Right renal cortex interstitium (tissue), 3 donors: ENCODE measurements at places on chromosomes 3 and 15.

- no peak for DNase-seq
Measured at GRCh38 chr3:197007953-197008352, 21.7 kb downstream of the MELTF start.

DNA sequence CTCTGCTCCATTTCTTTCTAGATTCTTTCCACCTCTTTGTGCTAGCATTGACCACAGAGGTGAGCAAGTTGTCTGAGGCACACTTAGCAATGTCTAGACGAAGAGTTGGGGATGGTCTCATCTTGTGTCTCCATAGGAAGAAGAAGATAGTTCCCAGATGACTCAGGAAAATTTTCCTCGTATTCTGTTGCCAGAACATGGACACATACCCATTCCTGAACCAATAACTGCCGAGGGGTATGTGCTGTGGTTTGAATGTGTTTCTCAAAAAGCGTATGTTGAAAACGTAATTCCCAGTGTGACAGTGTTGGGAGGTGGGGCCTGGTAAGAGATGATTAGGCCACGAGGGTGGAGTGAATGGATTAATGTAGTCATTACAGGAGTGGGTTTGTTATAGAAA lies 107.5 kb upstream of the GALNT15 start:
- DNase-seq = no peak

DNA sequence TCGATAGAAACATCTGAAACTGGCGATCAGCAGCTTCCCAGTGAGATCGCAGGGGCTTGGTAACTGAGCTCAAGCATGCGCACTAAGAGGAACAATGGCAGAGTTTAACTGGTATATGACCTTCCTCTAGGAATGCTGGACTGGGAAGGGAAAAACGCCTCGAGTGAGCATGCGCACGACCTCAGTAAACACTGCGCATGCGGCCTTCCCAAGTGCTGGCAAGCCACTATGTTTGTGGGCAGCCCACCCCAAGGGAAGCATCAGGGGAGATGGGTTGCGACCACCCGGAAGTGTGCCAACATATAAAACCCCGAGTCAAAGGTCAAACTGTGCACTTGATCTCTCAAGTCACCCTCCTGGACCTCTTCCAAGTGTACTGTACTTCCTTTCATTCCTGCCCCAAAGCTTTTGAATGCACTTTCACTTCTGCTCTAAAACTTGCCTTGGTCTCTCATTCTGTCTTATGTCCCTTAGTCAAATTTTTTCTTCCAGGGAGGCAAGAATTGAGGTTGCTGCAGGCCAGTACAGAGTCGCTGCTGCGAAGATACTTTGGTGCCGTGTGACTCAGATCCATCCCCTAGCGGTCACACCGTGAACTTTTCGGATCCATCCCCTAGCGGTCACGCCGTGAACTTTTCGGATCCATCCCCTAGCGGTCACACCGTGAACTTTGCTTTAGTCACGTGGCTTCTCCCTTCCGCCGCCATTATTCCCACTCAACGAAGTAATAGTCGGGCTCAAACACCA lies 243.3 kb downstream of the FAM43A start:
- DNase-seq = no peak

DNA sequence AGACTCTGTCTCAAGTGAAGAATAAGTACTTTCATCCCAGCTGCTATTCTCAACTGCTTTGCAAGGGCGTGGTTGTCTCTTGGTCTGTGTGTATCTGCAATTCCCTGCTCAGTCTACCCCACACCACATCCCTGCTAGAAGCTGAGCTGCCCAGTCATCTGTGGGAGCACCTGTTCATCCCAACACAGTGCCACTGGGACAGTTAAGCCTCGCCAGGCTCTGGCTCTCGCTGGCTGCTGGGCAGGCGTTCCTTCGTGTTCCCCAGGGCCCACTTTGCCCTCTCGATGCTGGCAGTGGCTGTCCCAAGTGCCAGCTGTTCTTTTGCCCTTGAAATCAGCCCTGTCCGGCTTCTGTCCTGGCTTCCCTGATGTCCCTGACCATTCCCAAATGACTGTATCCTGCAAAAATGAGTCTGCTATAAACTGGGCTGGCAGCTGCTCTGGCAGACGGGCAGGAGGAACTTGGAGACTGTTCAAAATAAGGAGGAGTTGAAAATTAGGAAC lies 91.6 kb upstream of the KLHL25 start:
- DNase-seq = no peak

DNA sequence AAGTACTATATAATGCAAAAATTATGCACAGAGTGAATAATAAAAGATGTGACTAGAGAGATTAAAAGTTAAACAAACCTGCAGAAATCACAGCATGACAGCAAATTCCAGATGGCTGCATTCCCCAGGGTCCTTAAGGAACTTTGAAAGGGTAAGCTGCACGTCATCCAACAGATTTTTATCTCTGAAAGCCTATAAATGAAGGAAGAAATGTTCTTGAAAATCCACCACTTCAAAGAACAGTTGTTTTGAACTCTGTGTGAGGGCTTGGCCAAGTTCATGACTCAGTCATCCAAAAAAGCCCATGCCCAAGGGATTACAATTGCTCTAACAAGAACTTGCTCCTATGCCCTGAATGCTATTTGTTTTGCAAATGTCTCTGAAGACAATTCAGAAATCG lies 603.6 kb downstream of the PLOD2 start:
- peak; percentile 18 for DNase-seq

DNA sequence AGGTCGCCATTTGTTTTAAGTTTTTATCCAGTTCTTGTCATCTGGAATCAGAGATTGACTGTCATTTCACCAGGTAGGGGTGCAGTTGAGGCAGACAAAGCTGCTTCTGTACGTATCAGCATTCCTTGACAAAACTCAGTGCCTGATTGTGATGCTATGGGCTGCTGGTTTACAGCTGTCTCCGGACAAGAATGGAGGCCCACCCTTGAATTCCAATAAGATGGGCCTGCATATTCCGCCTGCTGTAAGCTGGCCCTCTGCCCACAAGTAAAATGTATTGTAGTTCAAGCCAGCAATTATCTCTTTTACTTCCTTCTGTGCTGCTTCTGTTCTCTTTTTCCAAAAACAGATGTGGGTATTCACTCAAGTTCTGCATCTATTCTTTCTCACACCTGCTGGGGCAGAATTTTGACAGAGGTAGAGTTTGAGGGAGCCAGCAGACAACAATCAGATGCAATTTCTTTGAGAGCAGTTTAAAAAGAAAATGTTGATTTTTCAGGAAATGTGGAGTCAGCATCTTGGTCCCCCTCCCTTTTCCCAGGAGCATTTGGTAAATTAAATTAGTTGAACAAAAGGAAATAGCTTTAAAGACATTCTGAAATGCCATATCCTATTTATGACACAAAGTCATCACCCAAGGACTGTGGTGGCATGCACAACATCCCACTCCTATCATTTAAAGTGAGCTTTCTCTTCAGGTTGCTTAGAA lies 53.5 kb downstream of the IQCH start:
- DNase-seq = no peak

- DNase-seq = no peak
Measured at GRCh38 chr15:60918234-60918959, 310.7 kb downstream of the RORA start.

GRCh38 chr3:100030346-100030745 lies 84.0 kb downstream of the FILIP1L start:
- no peak for DNase-seq

GRCh38 chr3:81764665-81765064 lies 3.2 kb upstream of the GBE1 start:
- no peak for DNase-seq

DNA sequence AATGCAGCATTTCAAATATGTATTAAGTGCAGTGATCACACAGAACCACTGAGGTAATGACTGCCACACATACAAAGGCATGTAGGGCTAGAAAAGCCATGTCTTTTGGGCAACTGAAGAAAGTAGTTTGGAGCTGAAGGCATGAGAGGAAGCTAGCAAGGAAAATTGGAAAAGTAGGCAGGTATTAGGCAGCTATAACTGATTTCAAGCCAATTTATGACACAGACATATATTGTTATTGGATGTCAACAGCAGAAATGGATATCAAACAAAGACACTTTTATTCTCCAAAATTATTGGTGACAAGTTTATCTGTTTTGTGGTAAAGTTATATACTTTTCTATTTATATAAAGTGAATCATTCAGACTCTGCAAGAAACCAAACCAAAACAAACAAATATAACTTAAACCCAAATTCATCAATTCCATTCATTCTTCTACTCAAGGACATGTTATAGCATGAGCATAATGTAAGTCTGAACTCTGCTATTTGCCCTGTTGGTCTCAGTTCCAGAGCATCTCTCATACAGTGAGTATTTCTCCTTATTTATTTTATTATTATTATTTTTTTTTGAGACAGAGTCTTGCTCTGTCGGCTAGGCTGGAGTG lies 307.4 kb upstream of the COL8A1 start:
- no peak for DNase-seq

- no peak for DNase-seq
Measured at GRCh38 chr3:40308725-40309417, 636 bp upstream of the EIF1B start.

DNA sequence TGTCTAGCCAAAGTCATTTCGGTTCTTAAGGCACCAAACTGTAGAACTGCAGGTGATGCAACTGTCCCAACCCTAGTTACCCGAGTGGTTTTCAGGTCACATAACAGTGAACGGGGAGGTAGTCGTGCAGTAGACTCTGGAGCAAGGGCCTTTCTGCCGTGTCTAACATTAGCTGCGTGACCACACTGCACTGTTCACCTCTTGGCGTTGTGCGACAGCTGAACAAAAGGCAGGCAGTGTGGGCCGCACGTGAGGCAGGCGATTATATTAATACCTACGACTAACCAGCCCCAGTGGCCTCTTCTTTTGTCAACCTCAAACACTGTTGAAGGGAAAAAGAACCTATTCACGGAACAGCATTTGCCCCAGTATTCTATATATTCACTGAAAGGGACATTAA lies 2.8 kb downstream of the LRRN1 start:
- no peak for DNase-seq

DNA sequence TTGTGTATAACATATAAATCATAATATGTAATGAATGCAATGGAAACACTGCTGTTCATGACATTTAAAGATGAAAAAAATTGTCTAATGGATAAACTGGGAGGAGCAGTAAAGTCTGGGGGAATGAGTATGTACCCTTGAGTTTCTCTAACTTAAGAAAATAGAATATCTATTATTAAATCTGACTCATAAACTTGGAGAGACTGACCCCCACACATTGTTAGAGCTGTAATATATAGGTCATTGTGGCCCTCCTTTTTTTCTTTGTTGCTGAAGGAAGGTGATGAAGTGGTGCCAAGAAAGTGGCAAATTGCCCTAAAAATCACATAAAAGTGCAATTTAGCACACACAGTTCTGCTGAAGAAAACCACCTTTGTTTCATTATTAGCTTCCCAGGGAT lies 389.8 kb upstream of the RARB start:
- no peak for DNase-seq

DNA sequence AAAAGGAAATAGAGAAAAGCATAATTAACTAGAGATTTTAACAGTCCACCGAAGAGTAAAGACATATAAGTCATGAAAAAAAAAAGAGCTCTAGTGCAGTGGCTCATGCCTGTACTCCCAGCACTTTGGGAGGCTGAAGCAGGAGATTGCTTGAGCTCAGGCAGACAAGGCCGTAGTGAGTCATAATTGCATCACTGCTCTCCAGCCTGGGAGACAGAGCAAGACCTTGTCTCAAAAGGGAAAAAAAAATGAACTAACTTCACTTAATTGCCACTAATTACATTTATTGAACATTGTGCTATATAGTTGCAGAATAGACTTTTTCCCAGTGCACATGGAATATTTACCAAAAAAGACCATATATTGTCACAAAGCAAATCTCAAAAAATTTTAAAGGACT lies 221.8 kb downstream of the CBLB start:
- DNase-seq = no peak

GRCh38 chr3:21751886-21752285 lies 876 bp upstream of the ZNF385D start:
- DNase-seq = no peak

GRCh38 chr3:154430014-154430413 lies at the start of gene GPR149:
Gene GPR149 (minus strand): TSS chr3:154430190. CDS start chr3:154429615, 575 bp downstream.
- no peak for DNase-seq

DNA sequence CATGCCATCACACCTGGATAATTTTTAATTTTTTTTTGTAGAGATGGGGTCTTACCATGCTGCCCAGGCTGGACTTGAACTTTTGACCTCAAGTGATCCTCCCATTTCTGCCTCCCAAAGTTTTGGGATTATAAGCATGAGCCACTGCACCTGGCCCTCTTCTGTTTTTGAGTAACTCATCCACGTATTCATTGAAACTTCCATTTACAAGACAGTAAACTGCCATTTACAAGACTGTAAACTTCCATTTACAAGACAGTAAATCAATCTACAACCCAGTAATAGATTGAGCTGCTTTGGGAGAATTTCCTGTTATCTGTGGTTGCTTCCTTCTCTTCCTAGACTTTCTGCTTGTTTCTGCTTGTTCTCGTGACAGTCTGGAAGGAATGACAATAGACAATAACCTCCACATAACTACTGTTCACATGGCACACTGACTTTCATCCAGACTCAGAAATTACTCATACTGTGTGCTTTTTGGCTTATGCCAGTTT lies 114.7 kb upstream of the CCNL1 start:
- DNase-seq = no peak

GRCh38 chr3:150503402-150504099 lies 42.7 kb downstream of the SERP1 start:
- no peak for DNase-seq

DNA sequence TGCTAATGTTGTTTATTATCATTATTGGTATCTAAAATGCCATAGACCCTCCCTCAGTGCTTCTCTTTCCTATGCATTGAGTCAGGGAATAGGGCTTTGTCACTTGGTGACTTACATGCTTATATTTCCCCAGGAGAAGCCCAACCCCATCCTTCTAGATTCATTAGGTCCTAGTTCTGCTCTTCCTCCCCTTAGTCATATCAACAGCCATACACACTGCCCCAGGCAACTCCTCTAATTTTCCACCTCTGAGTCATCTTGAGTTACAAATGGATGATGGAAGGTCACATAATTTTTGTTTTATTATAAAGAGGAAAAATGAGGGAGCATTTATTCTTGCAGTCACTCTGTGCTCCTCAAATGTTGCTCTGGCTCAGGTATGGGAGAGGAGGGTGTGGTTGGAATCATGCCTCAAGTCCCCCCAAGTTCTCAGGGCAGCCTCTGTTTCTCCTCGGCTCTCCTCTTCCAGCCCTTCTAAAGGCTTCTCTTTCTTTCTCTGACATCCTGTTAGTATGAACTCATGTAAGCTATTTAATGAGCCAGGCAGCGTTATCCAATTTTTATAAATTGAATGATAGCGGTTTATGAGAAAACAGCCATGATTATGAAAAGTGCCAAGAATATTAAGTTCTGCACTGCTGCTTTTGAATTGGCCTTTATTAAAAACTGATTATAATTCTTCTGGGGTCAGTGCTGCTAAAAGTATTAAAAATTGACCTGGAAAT lies 45.6 kb upstream of the FSTL1 start:
- DNase-seq = no peak

- DNase-seq = no peak
Measured at GRCh38 chr15:40130118-40130517, 21.4 kb upstream of the BMF start.

DNA sequence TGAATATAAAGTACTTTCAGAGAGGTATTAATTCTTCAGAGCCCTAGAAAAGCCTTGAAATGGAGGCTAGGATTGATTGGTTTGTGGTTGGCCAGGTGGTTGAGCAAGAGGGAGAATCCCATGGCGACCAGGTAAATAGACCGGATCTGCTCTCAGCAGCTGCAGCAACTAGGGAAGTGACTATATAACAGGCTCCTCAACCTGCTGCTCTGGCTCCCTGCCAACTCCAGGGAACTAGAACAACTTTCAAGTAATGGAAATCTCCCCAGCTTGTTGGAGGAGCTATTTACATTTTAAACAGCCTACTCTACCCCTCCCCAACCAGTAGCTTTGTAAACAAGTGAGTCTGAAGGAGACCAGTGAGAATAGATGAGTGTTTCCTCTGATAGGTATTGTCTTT lies 121.8 kb upstream of the CADM2 start:
- DNase-seq = no peak
